ENCODE measurements at places on chromosomes 4 and X. TPM values are rescaled to one million over a fixed set of nuclear protein-coding genes. Genes with fewer than 3 reads are reported as not detected.

TTC29 gene
- not detected for total RNA-seq

TMEM156 gene
- 8.4 TPM for total RNA-seq

CXorf65 gene
- 57.6 TPM for total RNA-seq

MEPE gene
- total RNA-seq: not detected

GABRB1 gene
- total RNA-seq: not detected

HSFX4 gene
- total RNA-seq: not detected

NHSL2 gene
- 0.60 TPM for total RNA-seq

USP26 gene
- total RNA-seq: not detected

BST1 gene
- total RNA-seq: 0.43 TPM

HOPX gene
- 13.1 TPM for total RNA-seq

RBM47 gene
- not detected for total RNA-seq

NKAP gene
- total RNA-seq: 20.1 TPM

MAGEA11 gene
- not detected for total RNA-seq

UNC5C gene
- total RNA-seq: not detected

APELA gene
- total RNA-seq: not detected

CTAG2 gene
- not detected for total RNA-seq

PITX2 gene
- total RNA-seq: not detected

GUCY1B1 gene
- total RNA-seq: not detected

EMCN gene
- total RNA-seq: not detected

ZNF157 gene
- total RNA-seq: 0.43 TPM

NUP62CL gene
- total RNA-seq: 0.75 TPM

CYTL1 gene
- not detected for total RNA-seq

FBXL5 gene
- total RNA-seq: 60.4 TPM

SMARCAD1 gene
- total RNA-seq: 10.0 TPM

POU4F2 gene
- not detected for total RNA-seq

GLRB gene
- not detected for total RNA-seq

FREM3 gene
- total RNA-seq: not detected

NXF2B gene
- not detected for total RNA-seq

TFE3 gene
- 39.7 TPM for total RNA-seq

PAGE1 gene
- not detected for total RNA-seq

RNF175 gene
- 0.24 TPM for total RNA-seq

KIF4A gene
- not detected for total RNA-seq

MAPK10 gene
- total RNA-seq: not detected

NHS gene
- total RNA-seq: 0.14 TPM

PHEX gene
- total RNA-seq: 0.41 TPM

GABRG1 gene
- not detected for total RNA-seq

SERPINA7 gene
- not detected for total RNA-seq

KLHL5 gene
- total RNA-seq: 11.8 TPM

LINC00632 gene
- total RNA-seq: 0.47 TPM

EFHC2 gene
- total RNA-seq: 1.3 TPM
